ENCODE measurements at places on chromosomes 2 and 18.

- H3K36me3 ChIP-seq: no peaks in the 10 kb centered on the region
- no peak overlapping the region for H3K4me3 ChIP-seq
- no peak overlapping the region for H3K27ac ChIP-seq
- no peak for DNase-seq
- H3K4me1 ChIP-seq: peaks cover 6% of the 10 kb centered on the region
These were observed 129.5 kb downstream of the EVA1A start for GRCh38 chr2:75431276-75431675.

DNA sequence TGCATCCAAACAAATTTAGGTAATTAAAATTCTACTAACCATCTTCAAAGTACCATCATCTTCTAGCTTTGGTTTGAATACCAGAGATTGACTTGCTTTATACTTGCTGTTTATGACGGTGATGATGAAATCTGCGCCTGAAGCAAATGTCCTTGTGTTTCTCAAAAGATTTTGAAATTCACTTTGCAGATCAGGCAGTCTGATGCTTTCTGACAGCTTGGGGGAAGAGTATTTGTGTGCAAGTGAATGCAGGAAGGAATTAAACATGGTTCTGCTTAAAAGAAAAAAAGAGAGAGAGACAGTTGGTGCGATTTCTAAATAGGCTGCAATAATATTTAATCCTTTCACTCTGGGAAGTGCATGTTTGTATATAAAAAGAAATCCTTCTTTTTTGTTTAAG, 29.6 kb downstream of the CSRNP3 start:
- H3K27ac ChIP-seq: no peak overlapping the region
- no peak overlapping the region for H3K4me3 ChIP-seq
- no peaks in the 10 kb centered on the region for H3K4me1 ChIP-seq
- H3K27me3 ChIP-seq: no peaks in the 10 kb centered on the region
- no peak for DNase-seq

DNA sequence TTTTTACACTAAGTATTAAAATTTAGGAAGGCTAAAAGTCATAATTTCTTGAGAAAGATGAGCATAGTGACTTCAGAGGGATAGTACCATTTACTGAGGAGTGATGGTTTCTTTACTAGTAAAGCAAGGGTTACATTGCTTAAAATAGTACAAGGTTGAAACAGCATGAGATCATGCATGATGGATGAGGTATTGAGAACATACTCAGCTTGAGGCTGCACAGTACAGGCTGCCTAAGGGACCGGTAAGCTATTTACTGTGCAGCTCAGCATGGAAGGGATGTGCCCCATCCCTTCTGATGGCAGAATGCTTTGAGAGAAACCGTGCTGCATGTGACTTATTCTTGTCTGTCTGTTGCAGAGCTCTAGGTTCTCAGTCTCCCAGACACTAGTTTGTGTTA, 122.1 kb downstream of the EML6 start:
- no peaks in the 10 kb centered on the region for H3K36me3 ChIP-seq
- no peak overlapping the region for H3K27ac ChIP-seq
- no peak overlapping the region for H3K4me3 ChIP-seq

- no peaks in the 10 kb centered on the region for H3K36me3 ChIP-seq
- no peaks in the 10 kb centered on the region for H3K27me3 ChIP-seq
- no peak overlapping the region for H3K4me3 ChIP-seq
- peak; percentile 43 for DNase-seq
- H3K4me1 ChIP-seq: no peaks in the 10 kb centered on the region
These were observed 47.6 kb upstream of the ACVR1 start for GRCh38 chr2:157923598-157924217.

DNA sequence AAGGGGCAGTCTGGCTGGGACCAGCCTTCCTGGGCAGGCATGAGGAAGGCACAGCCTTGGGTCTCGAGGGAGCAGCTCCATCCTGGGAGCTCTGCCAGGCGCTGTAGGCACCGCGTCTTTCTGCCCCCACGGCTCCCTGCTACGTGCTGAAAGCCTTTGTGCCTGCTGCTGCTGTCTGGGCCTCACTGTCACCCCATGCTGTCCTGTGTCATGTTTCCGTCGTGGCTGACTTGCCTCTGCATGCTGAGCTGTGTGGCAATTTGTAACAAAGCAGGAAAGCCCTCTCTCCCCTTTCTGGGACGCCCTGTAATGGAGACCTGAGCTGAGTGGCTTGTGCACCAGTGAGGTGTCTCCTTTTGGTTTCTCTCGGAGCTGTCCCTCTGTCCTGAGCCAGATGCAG, 152.5 kb downstream of the TSN start:
- no peaks in the 10 kb centered on the region for H3K36me3 ChIP-seq
- DNase-seq: no peak
- H3K27ac ChIP-seq: no peak overlapping the region
- H3K4me1 ChIP-seq: no peaks in the 10 kb centered on the region
- peaks cover 9% of the 10 kb centered on the region for H3K27me3 ChIP-seq
- no peak overlapping the region for H3K4me3 ChIP-seq

DNA sequence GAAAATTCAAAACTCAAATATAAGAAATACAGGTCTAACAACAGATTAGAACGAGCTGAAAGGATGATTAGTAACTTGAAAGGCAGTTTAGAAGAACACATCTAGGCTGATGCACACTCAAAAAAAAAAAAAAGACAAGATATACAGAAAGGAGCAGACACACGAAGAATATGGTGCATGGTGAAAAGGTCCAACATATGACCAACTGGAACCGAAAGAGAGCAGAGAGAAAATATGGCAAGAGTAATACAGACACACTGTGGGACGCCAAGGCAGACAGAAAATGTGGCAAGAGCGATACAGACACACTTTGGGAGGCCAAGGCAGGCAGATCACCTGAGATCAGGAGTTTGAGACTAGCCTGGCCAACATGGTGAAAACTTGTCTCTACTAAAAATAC, 39.8 kb downstream of the NDUFA10 start:
- no peak overlapping the region for H3K4me3 ChIP-seq
- no peaks in the 10 kb centered on the region for H3K4me1 ChIP-seq

GRCh38 chr18:21843341-21843740, 102.7 kb downstream of the MIB1 start:
- no peaks in the 10 kb centered on the region for H3K4me1 ChIP-seq
- H3K27ac ChIP-seq: no peak overlapping the region
- no peak overlapping the region for H3K4me3 ChIP-seq
- peaks cover 11% of the 10 kb centered on the region for H3K36me3 ChIP-seq
- no peak for DNase-seq

DNA sequence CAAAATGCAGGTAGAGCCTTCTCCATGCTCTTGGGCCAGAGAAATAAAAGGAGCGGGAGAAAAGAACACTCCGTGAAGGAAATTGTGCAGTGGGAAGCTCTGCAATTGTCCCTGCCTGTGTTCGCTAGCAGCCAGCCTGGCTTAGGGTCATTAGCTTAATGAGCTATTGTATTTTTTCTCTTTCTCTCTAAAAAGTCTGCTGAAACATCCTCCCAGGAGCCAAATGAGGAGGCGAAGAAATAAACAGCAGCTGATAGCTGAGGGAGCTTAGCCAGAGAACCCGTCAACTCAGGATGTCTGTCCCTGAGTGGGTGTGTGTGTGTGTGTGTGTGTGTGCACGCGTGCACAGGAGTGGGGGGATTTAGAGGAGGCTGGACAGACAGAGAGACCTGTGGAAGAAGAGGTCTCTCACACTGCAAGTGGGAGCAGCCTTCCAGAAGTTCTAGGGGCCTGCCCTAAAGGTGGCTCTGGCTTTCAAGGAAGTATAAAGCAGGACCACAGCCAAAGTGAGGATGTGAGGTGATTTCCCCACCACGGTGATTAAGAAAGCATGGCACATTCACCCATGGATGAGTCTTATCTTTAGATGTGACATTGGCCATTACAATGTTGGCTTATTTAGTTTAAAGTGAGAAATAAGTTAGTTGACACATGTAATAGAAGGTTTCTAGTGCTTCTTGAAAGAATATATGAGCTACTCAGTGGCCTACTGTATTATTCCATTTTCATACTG, 690.4 kb downstream of the RNF144A start:
- DNase-seq: no peak
- H3K4me3 ChIP-seq: no peak overlapping the region
- H3K27me3 ChIP-seq: no peaks in the 10 kb centered on the region
- no peaks in the 10 kb centered on the region for H3K4me1 ChIP-seq
- no peak overlapping the region for H3K27ac ChIP-seq

DNA sequence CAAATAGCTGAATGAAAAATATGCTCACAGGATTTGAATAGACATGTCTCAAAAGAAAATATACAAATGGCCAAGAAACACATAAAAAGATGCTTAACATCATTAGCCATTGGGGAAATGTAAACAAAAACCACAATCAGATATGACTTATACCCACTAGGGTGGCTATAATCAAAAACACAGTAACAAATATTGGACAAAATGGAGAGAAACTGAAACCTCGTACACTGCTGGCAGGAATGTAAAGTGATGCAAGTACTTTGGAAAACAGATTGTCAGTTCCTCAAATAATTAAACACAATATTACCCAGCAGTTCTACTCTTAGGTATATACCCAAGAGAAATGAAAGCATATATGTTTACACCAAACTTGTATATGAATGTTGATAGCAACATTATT, 213.0 kb downstream of the PHLPP1 start:
- H3K27me3 ChIP-seq: no peaks in the 10 kb centered on the region
- H3K27ac ChIP-seq: no peak overlapping the region
- no peaks in the 10 kb centered on the region for H3K36me3 ChIP-seq
- peak; percentile 68 for DNase-seq
- no peak overlapping the region for H3K4me3 ChIP-seq

DNA sequence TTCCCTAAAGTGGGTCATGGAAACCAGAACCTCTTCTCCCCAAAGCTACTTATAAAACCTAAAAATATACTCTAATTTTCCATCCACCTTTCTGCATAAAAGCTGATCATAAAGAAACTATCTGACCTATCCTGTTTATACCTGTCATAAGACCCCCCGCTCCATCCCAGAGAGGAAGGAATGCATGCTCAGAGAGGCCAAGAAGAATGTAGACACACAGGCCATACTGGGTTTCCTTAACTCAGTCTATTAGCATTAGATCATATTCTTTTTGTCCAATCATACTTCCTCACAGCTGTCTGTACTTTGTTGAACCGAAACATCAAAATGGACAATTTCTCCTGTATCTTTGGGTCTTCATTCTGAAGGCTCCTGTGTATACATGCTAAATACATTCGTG, 52.3 kb downstream of the B3GNT2 start:
- no peak for DNase-seq
- no peak overlapping the region for H3K27ac ChIP-seq
- no peak overlapping the region for H3K4me3 ChIP-seq
- no peaks in the 10 kb centered on the region for H3K27me3 ChIP-seq
- no peaks in the 10 kb centered on the region for H3K36me3 ChIP-seq
- H3K4me1 ChIP-seq: no peaks in the 10 kb centered on the region

DNA sequence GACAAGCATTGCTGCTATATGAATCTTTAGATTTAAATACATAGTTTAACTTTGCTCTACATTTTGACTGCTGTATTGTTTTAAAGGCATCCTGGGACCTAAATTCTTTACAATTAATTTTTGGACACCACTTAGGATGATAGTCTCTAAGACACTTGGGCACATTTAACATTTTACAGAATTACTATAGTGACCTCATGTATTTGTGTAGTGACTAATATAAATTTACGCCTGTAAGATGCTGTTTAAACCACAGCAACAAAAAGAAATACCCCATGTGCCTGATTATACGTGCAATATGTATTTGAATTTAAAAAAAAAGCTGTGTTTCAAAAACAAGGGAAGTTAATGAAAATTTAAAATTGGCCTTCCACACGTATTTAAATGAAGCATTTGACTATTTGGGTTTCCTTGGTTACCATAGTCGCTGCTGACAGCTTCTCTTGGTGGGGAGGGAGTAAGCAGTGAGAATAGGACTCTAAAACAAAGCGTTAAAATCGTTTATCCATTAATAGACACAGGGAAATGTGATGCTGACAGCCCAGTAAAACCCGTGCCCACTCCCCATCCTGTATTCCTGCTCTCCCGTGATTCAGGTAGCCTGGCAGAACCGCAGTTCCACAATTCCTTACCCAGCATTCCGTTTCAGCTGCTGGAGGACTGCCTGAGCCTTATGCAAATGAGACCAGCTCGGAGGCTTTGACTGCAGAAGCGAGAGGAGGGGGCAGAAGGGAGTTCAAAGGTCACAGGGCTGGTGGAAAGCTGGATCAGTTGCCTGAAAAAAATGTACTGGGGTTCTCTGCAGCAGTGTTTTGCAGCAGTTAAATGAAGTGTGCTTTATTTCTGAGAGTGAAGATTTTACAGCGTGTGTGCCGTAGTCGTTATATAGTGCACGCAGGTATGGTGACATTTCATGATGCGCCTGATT, 104.3 kb downstream of the CSRNP3 start:
- DNase-seq: peak; percentile 49
- H3K27me3 ChIP-seq: no peaks in the 10 kb centered on the region
- no peak overlapping the region for H3K27ac ChIP-seq
- H3K4me3 ChIP-seq: peak overlapping the region; percentile 55

GRCh38 chr18:64994370-64994769, 756.4 kb upstream of the CDH7 start:
- H3K27me3 ChIP-seq: no peaks in the 10 kb centered on the region
- no peak for DNase-seq
- H3K36me3 ChIP-seq: no peaks in the 10 kb centered on the region
- H3K4me3 ChIP-seq: no peak overlapping the region
- H3K4me1 ChIP-seq: no peaks in the 10 kb centered on the region
- H3K27ac ChIP-seq: no peak overlapping the region
